Epithelial cell of proximal tubule (primary cell): ENCODE measurements at places on chromosomes 11 and 22. TPM values are rescaled to one million over a fixed set of nuclear protein-coding genes. Genes with fewer than 3 reads are reported as not detected.

DNA sequence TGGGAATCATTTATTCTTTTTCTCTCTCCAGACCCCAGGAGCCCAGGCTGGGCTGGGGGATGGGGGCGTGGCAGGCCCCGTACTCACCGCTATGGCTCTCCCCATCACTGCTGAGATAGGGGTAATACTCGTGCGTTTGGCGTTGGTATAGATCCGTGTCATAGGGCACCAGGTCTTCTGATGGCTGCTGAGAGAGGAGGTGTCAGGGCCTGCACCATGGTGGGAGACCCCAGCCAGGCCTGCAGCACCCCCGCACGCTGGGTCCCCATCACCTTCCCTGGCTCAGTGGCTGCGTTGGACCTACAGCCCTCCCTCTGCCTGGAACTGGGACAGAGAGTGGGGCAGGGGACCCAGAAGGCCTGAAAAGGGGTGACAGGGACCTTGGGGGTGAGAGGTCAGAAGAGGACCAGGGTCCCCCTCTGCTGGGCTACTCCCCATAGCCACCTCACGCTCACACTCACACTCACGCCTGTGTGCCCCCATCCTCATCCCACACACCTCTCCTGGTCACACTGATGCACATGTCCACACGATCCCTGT lies 2.7 kb downstream of the SPI1 start:
- no peak for DNase-seq

Gene RAB38
- total RNA-seq, result 9.6 and 10.5 TPM in 2 replicates

- DNase-seq, result no peak
Observed at GRCh38 chr11:84886344-84886743, 740.8 kb downstream of the DLG2 start.

GRCh38 chr11:45834298-45834756 lies 12.9 kb upstream of the CRY2 start:
- no peak for DNase-seq

DNA sequence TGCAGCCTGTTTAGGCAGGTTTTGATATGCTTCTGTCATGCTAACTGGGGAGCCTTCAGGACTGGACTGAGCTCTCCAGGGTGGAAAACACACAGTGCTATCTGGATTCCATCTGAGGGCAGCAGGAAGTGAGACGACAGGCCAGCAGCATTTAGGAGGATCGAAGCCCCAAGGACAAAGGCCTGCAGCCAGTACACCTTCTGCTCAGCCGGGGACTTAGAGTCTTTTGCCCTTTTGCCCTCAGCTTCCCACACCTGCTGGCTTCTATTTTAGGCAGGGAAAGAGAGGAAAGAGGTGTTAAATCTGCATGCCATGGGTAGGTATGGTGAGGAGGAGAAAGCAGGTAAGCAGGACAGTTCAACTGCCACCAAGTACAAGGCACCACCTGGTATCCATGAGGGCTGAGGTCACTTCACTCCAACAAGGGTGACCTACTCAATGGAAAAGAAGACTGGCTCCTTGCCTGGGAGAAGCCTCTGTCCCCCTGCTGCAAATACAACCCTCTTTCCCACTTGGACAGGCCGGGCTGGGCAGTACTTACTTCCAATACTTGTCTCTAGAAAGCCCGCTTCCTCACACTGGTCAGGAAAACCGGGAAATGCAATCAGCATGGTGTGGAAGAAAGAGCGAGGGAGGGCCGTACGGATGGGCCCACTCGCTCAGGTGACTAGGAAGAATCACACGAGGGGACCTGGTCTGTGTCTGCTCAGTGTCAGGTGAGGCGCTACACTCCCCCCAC lies 12.3 kb downstream of the LARGE2 start:
- DNase-seq, result no peak

GRCh38 chr11:115699733-115700132 lies 195.5 kb upstream of the CADM1 start:
- DNase-seq, result no peak

Gene RASL10A
- 0.12 TPM in 1 of 2 replicates, not detected in the other for total RNA-seq

- no peak for DNase-seq
Observed at GRCh38 chr22:39311592-39312400, 7.6 kb downstream of the RPL3 start.

Gene SLC22A8
- total RNA-seq, result not detected in 2 replicates

- no peak for DNase-seq
Observed at GRCh38 chr22:46895753-46896152, 133.3 kb downstream of the TBC1D22A start.

Gene FXYD2
- total RNA-seq, result 109 and 286 TPM in 2 replicates
